T-helper 2 cell (primary cell): ENCODE measurements at places on chromosomes 2 and 18.

DNA sequence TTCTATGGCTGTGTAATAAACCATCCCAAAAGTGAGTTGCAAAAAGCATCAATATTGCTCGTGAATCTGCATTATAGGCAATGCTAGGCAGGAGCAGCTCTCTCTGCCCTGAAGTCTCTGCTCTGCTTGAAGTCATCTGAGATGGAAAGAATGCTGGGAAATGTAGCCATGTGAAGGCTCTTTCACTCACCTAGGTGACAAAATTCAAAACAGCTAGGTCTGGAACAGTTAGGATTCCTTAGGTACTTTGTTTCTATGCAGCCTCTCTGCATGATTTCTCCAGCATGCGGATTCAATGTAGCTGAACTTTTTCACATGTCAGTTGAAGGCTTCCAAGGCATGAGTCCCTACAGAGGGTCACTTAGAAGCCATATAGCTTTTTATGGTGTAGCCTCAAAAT is 1383.7 kb downstream of the LRP1B start:
- no peak for DNase-seq

- DNase-seq, result no peak
Measured at GRCh38 chr2:59903994-59904544, 649.4 kb downstream of the BCL11A start.

GRCh38 chr2:17441790-17442189 is 76.5 kb downstream of the RAD51AP2 start:
- DNase-seq, result no peak

- no peak for DNase-seq
Measured at GRCh38 chr2:67752969-67753368, 309.8 kb downstream of the C1D start.

DNA sequence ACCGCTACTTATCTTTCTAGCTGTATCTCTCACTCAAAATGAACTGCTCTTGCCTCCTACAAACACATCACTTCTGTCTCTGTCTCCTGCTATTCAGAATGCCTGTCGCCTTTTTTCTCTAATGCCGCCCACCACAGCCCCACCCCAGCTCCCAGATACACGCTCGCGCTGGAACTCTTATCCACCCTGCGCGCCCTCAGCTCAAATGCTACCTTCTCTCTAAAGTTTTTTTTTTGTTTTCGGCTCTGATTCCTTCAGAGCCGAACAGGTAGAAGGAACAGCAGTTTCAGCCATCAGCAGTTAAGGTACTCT is 3.9 kb upstream of the SOS1 start:
- peak; percentile 13 for DNase-seq

DNA sequence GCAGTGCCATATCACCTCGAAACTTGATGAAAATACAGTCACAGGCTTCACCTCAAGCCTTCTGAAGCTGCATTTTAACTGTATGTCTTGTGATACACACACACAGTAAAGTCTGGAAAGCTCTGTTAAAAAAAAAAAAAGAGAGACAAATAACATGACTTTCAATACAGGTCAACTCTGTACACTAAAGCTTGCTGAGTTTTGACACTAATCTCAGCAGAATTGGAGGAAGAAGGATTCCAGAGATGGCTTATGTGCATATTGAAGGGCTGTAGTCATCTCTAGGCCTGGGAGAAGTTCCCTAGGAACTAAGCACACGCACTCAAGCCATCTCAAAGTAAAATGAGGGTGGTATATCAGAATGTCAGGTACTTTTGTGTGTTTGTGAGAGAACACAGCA is 875.1 kb downstream of the EPHA4 start:
- no peak for DNase-seq

DNA sequence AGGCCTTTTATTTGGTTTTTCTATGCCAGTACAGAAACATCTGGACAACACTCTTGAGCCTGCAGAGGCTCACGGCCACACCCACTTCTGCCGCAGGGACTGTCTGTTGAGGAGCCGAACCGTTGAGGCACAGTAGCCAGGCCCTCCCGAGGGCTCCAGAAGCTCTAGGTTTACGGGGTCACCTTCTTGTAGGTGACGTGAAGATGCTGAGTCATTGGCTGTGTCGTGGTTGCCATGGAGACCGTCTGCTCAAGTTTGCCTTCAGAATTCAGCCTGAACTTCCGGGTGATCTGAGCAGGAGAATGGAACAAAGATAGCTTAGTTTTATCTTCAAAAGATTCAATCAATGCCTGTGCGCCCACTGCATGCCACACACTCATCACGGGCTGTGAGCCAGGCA is 25.9 kb downstream of the BOK start:
- DNase-seq, result no peak

DNA sequence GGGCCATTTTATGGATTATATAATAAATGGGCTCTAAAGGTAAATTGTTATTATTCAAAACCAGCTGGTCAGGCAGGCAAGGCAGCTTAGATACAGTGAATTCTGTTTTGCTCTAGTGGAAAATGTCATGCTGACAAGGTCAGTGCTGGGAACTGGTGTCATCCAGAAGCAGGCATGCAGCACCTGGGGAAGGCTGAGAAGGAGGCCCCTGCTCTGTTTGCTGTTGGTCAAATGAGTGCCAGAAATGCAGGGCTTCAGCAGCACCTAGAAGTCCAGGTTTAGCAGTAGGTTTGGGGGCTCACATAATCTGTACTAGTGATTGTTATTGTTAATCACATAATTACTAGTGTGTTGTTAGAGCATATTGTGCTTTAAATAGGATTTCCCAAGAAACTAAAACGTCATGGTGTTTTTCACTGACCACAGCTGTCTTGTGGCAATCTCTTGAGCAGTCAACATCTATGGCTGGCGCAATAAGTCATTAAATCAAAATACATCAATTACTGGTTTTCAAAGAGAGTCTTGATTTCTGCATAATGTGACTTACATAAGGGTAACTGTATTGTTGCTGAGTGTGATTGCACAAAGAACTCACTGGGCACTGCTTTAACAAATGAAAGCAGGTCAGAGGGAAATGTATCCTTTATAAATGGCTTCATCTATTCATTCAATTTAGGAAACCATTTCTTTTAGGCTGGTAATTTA is 99.1 kb downstream of the MYO3B start:
- no peak for DNase-seq
